Stimulated activated naive CD4-positive, alpha-beta T cell treated with Interleukin-2 at 50 U/mL for 16 hours (primary cell): ENCODE measurements at places on chromosomes 1 and 21.

GRCh38 chr1:81549588-81550127 is 251.1 kb upstream of the ADGRL2 start:
- no peak for DNase-seq

DNA sequence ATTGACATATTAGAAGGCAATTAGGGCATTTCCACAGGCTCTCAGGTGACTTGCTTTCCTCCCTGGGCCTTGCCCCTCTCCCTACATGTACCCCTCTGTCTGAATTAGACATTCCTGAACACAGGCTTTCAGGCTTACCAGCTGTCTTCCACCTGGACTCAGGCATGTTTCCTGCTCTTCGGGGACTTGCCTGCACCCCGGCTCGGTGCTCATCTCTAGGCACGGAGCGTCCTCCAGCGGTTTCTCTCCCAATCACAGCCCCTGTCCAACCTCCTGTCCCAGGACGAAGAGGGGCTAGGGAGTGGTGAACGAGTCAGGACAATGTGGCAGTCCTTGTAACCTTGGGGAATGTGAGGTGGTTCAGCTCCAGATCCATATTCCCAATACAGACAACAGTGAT is 4.2 kb downstream of the PROK1 start:
- DNase-seq: no peak

GRCh38 chr1:45846931-45847330 is 43.5 kb downstream of the MAST2 start:
- DNase-seq: no peak

GRCh38 chr21:21203822-21204339 is 205.7 kb downstream of the NCAM2 start:
- no peak for DNase-seq

DNA sequence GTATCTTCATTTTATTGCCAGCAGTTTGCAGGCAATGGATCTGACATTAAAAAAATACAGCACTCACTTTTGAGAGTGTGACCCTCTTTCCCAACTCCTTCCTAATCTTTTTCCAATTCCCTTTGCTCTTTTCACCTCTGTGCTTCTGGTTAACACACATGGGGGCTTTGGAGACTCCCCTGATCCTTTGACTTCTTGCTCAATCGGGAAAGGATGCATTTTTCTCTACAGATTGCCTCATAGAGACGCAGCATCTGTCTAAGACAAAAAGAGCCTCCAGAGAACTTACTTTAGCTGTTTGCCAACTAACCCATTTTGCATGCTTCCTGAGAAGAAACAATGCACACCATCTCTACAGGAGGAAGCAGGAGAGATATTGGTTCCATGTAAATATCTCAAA is 378.3 kb downstream of the PBX1 start:
- no peak for DNase-seq

DNA sequence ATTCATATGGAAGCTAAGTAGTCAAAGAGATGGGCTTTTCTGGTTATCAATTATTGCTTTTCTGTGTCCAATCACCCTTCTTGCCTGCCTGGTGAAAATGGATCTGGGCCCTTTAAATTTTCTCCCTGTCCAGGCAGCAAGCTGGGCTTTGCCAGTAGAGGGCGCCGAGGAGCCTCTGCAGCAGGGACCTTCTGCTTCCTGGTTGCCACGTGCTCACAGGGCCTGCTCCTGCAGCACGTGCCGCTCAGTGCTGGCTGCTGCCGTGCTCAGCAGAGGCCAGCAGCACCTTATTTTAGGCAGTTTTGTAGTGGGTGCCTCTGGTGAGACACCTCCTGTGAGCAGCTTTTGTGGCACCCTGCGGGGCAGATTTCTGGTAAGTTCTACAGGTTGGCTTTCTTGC is 4.0 kb downstream of the ACTL8 start:
- no peak for DNase-seq

- no peak for DNase-seq
Measured at GRCh38 chr1:168623831-168624230, 47.4 kb downstream of the XCL1 start.

DNA sequence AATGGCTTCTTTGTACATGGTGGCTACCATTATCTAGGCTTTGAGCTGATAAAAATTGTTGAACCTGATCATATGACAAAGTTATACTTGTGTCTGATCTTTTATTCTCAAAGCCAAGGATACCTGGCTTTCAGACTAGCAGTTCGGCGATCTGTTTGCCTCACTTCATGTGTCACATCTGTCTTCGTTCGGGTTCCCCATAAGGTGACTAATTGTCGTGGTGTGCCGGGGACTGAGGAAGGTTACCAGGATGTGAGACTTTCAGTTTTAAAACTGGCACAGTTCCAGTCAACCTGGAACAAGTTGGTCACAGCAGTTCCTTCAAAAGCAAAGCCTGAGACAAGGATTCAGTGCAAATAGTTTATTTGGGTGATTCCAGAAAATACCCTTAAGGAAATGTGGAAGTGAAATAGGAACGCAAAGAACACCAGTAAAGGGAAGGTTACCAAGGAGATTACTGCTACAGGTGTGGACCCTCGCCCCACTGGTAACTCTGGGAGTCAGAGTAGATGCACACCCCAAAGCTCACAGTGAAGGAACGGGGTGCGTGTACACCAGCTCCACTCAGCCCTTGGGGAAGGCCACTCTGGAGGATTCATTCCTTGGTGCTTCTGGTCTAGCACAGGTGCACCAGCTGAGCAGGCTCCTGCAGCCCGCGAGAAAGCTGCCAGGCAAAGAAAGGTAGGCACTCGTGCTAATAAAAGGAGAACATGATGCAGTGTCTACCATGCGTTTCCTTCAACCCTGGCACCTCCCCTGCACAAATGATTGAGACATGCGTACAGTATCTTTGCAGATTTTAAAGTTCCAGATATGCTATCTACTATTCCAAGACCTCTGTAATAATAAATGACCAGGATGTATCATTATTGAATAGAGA is 69.0 kb downstream of the VWA5B1 start:
- DNase-seq: peak; percentile 47

DNA sequence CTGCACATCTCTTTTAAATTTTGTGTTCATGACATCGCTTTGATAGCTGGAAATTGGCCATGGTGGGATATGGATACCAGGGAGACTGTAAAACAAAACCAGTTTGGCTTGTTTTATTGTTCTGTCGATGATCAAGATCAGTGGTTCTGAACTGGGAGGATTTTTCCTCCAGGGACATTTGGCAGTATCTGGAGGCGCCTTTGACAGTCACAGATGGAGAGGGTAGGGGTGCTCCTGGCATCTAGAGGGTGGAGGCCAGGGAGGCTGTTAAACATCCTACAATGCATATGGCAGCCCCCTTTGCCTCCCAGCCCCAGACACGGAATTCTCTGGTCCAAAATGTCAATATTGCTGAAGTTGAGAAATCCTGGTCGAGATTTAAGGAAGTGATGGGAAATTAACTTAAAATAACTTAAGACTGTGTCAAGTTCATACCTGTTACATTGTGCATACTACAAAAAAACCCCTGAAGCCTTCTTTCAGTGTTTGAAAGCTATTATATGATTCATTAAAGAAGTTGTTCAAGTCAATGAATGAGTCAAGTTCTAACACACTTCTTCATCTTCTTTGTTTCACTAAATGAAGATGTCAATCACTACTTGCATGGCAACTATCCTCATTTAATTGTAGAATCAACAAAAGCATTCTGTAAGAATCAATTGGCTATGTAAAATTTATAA is 150.9 kb downstream of the KCNJ6 start:
- no peak for DNase-seq
